Thoracic aorta (tissue), 2 donors: ENCODE measurements at places on chromosomes 5 and 9. TPM values are rescaled to one million over a fixed set of nuclear protein-coding genes. Genes with fewer than 3 reads are reported as not detected.
A peak's percentile ranks its signal among the peaks of the same experiment; 100 is the strongest.

The CCDC192 gene
- total RNA-seq = not detected

The CDC23 gene
- total RNA-seq = 13.5 TPM

The GMCL2 gene
- not detected for total RNA-seq

The PCDHB7 gene
- 7.1 TPM for total RNA-seq

The PHYKPL gene
- total RNA-seq = 94.8 TPM

The ARSI gene
- total RNA-seq = 0.41 TPM

The PCDHB14 gene
- total RNA-seq = 14.6 TPM

DNA sequence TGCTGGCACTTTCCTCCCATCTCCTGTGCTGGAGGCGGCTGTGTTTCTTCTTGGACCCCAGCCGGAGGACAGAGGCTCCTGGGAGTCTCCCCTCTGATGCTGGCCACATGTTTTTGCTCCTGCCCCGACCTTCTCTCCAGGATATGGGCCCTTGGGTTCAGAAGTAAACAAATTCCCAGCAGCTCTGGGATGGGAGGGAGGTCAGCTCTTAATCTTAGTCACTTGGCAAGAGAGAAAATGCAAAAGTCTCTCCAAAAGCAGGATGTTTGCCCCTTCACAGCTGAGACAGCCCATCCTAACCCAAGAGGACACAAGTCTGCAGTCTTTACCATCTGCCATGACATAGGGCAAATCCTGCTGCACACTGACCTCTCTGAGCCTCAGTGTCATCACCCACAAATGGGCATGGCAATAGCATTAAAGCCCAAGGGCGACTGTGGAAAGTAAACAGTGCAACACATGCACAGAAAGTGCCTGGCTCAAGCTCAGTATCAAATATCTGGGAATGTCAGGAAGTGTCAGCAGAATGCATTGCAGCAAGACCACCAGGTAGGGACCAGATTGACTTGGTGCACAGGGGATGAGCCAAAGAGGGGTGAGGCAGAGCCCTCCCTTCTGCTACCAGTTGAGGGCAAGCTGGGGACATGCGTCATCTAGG, 117.0 kb upstream of the CXCL14 start:
- no peak overlapping the region for H3K4me3 ChIP-seq
- no peaks in the 10 kb centered on the region for H3K36me3 ChIP-seq
- no peaks in the 10 kb centered on the region for H3K27me3 ChIP-seq
- H3K4me1 ChIP-seq = no peaks in the 10 kb centered on the region
- DNase-seq = no peak

GRCh38 chr5:14440582-14441431, 140.8 kb upstream of the OTULINL start:
- no peaks in the 10 kb centered on the region for H3K36me3 ChIP-seq
- H3K27me3 ChIP-seq = no peaks in the 10 kb centered on the region
- peaks cover 15% of the 10 kb centered on the region for H3K4me1 ChIP-seq
- peak overlapping the region; percentile 63 for H3K27ac ChIP-seq

- no peak overlapping the region for H3K4me3 ChIP-seq
- no peaks in the 10 kb centered on the region for H3K4me1 ChIP-seq
- H3K27me3 ChIP-seq = no peaks in the 10 kb centered on the region
- H3K27ac ChIP-seq = no peak overlapping the region
Measured at GRCh38 chr5:134132372-134133187, 18.1 kb downstream of the TCF7 start.

GRCh38 chr9:125961072-125961471, 213.9 kb downstream of the PBX3 start:
- no peak overlapping the region for H3K4me3 ChIP-seq
- H3K36me3 ChIP-seq = no peaks in the 10 kb centered on the region
- H3K27ac ChIP-seq = no peak overlapping the region
- H3K4me1 ChIP-seq = no peaks in the 10 kb centered on the region

- peak; percentile 56 for DNase-seq
- peak overlapping the region; percentile 92 for H3K27ac ChIP-seq
- H3K27me3 ChIP-seq = no peaks in the 10 kb centered on the region
- H3K4me1 ChIP-seq = peaks cover 58% of the 10 kb centered on the region
Measured at GRCh38 chr9:127574072-127574993, 37.7 kb upstream of the STXBP1 start.

- DNase-seq = no peak
- no peaks in the 10 kb centered on the region for H3K4me1 ChIP-seq
- H3K36me3 ChIP-seq = peaks cover 12% of the 10 kb centered on the region
Measured at GRCh38 chr9:136377341-136378169, 4.1 kb upstream of the CARD9 start.

- no peak for DNase-seq
- H3K27ac ChIP-seq = no peak overlapping the region
- no peaks in the 10 kb centered on the region for H3K4me1 ChIP-seq
- no peaks in the 10 kb centered on the region for H3K27me3 ChIP-seq
- no peaks in the 10 kb centered on the region for H3K36me3 ChIP-seq
Measured at GRCh38 chr5:135700731-135701130, 121.9 kb upstream of the CXCL14 start.

GRCh38 chr5:40521925-40522324, 157.8 kb upstream of the PTGER4 start:
- no peak overlapping the region for H3K4me3 ChIP-seq
- no peaks in the 10 kb centered on the region for H3K36me3 ChIP-seq
- no peak overlapping the region for H3K27ac ChIP-seq
- DNase-seq = no peak
- H3K27me3 ChIP-seq = no peaks in the 10 kb centered on the region

DNA sequence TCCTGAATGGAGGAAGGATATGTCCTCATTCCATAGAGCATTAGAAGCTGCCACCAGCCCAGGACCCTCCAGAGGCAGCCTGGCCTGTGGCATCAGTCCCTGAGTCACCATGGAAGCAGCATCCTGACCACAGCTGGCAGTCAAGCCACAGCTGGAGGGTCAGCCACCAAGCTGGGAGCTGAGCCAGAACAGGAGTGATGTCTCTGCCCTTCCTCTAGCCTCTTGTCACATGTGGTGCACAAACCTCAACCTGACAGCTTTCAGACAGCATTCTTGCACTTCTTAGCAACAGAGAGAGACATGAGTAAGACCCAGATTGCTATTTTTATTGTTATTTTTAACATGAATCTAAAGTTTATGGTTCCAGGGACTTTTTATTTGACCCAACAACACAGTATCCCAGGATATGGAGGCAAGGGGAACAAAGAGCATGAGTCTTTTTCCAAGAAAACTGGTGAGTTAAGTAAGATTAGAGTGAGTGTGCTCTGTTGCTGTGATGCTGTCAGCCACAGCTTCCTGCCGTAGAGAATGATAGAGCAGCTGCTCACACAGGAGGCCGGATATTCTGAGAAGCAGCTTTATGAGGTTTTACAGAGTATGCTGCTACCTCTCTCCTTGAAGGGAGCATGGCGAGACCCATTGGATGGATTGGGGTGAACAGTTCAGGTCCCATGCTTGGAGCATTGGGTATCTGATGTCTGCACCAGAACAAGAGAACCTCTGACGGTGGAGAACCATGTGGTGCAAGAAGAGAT, 13.0 kb upstream of the CYFIP2 start:
- no peak overlapping the region for H3K27ac ChIP-seq
- H3K4me1 ChIP-seq = no peaks in the 10 kb centered on the region
- no peak overlapping the region for H3K4me3 ChIP-seq

DNA sequence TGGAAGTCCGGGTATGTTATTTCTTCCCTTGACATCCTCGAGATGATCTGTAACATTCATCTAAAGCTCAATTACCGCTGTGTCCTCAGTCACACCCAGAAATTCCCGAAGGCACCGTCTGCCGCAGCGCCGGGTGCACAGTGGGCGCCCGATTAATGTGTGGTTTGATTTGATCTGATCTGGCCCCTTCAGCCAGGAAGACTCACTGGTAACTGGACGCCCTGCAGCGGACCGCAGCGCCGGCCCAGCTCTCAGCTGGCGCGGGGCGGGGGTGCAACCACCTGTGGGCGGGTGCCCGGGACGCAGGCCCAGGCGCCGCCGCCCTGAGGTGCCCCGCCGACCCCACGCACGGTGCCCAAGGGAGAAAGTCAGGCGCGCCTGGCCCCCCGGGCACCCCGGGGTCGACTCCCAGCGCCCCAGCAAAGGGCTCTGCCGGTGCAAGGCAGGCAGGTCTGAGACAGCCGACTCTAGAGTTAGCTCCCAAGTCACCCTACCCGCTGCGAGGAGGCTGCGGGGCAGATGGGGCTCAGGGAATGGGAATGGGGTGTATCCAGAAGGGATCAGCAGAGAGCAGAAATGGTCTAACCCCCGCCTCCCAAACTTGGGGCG, 1.7 kb downstream of the EPB41L4B start:
- H3K27ac ChIP-seq = no peak overlapping the region
- H3K4me1 ChIP-seq = peaks cover 20% of the 10 kb centered on the region
- H3K27me3 ChIP-seq = no peaks in the 10 kb centered on the region
- H3K36me3 ChIP-seq = no peaks in the 10 kb centered on the region
- no peak for DNase-seq

- no peak for DNase-seq
- peaks cover 41% of the 10 kb centered on the region for H3K4me1 ChIP-seq
- H3K27ac ChIP-seq = peak overlapping the region; percentile 26
- peak overlapping the region; percentile 17 for H3K4me3 ChIP-seq
- no peaks in the 10 kb centered on the region for H3K27me3 ChIP-seq
- no peaks in the 10 kb centered on the region for H3K36me3 ChIP-seq
Measured at GRCh38 chr5:112958093-112959088, 18.2 kb upstream of the DCP2 start.

DNA sequence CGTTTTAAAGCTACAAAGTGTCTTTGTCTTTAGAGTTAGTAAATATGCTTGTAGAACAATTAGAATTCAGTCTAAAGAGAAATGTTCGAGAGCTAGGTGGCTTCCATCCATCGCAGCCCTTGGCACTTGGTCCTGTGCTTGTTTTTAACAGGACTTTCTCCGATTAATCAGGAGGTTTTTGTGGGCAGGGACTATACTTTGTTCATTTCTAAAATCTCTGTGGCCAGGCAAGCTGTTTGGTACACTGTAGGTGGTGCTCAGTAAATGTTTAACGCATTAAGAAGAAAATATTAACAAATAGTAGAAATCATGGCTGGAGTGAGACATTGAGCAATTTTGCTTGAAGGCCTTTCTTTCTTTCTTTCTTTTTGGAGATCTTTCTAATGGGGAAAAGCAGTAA, 20.8 kb downstream of the AGXT2 start:
- H3K36me3 ChIP-seq = no peaks in the 10 kb centered on the region
- no peak overlapping the region for H3K4me3 ChIP-seq
- no peak overlapping the region for H3K27ac ChIP-seq
- no peaks in the 10 kb centered on the region for H3K27me3 ChIP-seq
- DNase-seq = no peak

DNA sequence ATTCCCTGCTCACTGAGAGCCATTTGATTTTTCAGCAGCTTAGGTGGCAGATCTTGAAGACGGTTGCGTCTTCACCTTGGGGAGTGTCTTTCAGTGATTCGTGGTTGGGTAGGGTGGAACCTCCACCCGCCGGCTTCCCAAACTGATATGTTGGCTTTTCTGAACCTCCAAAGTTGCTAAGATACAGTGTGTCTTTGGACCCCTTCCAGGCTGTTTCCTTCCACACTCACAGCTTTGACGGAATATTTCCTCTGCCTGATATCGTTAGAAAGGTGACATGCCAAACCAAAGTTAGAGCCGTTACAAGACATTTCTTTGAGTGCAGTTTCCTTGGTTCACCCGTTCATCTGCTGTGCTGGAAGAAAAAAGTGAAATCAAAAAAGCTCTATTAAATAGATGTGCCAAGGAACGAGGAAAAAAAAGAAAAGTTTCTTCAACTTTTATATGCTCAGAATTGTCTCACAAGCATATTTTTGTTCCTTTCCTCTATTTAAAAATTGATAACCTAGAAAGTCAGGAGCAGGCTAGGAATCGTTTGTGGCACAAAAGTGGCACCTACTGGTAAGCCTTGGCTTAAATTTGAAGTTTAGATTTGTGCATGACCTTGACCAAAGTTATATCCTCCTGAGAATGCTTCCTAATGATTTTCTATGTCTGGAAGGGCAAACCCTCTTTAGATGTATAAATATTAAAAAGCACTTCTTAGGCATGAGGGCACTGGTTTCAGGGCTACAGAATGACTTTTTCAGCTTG, 270.7 kb upstream of the WWC1 start:
- H3K27me3 ChIP-seq = no peaks in the 10 kb centered on the region
- no peaks in the 10 kb centered on the region for H3K4me1 ChIP-seq
- no peak overlapping the region for H3K27ac ChIP-seq
- no peaks in the 10 kb centered on the region for H3K36me3 ChIP-seq
